ENCODE measurements at places on chromosomes 5 and 9.

GRCh38 chr9:21967702-21968101 lies 26.5 kb downstream of the CDKN2A start:
- no peak for DNase-seq

- DNase-seq, result peak; percentile 23
Measured at GRCh38 chr5:172722327-172722815, 48.6 kb downstream of the DUSP1 start.

GRCh38 chr5:42495914-42496313 lies 72.7 kb downstream of the GHR start:
- no peak for DNase-seq

DNA sequence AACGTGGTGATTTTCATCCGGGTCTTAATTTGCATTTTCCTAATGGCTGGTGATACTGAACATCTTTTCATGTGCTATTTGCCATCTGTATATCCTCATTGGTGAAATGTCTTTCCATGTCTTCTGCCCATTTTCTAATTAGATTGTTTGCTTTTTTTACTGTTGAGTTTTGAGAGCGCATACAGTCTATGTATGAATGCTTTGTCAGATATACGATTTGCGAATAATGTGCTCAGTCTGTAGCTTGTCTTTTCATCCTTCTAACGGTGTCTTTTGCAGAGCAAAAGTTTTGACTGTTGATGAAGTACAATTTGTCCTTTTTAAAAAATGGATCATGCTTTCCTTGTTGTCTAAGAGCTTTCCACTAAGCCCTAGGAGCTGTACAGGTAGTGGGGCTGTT lies 143.0 kb downstream of the RGS3 start:
- DNase-seq, result no peak

DNA sequence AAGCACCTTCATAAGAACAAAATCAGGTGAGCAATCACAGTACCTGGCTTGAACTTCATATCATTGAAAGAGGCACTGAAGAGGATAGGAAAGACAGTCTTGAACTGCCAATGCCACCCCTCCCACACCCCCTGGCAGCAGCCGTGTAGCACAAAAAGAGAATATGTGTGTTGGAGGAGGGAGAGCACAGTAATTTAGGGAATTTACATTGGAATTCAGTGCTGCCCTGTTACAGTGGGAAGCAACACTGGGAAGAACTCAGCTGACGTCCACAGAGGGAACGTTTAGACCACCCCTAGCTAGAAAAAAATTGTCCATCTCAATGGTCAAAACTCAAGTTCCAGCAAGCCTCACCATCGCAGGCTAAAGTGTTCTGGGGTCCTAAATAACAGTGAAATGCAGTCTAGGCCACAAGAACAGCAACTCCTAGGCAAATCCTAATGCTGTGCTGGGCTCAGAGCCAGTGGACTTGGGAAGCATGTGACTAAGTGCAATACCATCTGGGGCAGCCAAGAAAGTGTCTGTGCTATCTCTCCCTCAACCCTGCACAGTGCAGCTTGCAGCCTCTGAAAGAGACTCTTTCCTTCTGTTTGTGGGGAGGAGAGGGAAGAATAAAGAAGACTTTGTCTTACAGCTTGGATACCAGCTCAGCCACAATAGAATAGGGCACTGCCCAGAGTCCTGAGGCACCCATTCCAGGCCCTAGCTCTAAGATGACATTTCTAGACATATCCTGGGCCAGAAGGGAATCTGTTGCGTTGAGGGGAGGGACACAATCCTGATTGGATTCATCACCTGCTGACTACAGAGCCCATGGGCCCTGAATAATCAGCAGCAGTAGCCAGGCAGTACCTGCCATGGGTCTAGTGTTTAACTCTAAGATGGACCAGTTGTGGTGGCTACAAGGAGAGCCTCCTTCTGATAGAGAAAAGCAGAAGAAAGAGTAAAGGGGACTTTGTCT lies 62.1 kb upstream of the VLDLR start:
- DNase-seq, result no peak

DNA sequence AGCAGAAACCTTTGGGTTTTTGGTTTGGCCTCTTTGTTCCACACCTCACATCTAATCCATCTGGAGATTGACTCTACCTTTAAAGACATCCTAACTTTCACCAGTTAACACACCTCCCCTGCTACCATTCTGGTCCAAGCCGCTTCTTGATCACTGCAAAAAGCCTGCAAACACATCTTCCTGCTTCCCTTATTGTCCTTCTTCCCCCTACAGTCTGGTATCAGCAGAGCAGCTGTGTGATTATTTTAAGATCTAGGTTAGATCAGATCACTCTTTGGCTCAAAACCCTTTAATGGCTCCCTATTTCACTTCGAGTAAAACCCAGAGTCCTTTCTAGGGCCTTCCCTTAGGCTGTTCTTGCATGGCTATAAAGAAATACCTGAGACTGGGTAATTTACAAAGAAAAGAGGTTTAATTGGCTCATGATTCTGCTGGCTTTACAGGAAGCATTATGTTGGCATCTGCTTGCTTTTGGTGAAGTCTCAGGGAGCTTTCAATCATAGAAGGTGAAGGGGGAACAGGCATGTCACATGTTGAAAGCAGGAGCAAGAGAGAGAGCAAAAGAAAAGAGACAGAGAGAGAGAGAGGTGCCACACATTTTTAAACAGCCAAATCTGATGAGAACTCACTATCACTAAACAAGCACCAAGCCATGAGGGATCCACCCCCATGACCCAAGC lies 1.5 kb upstream of the TEX10 start:
- DNase-seq, result no peak

GRCh38 chr9:99259231-99259918 lies 37.3 kb downstream of the SEC61B start:
- DNase-seq, result peak; percentile 49

GRCh38 chr9:98341157-98342097 lies 86.0 kb upstream of the TBC1D2 start:
- DNase-seq, result no peak

DNA sequence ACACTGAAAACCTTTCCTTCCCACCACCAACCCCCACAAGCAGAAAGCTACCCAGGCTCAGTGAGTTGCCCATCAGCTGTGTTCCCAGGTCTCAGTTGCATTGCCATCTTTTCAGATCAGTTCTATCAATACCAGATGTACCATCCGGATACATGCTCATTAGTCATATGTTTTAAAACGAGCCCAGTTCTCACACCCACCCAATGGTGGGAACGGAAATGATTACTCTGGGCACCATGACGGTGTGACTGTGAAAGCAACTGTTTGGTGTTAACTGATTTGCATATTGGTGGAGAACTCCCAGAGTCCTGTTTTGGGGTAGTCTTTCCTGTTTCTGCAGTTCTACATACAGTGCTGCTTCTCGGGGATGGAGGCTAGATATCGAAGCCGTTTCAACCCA lies 212.3 kb downstream of the TRIM36 start:
- DNase-seq, result no peak

- DNase-seq, result no peak
Measured at GRCh38 chr5:80990971-80991370, 30.8 kb downstream of the RASGRF2 start.

GRCh38 chr5:53819482-53819881 lies 259.0 kb downstream of the NDUFS4 start:
- DNase-seq, result no peak

- DNase-seq, result no peak
Measured at GRCh38 chr9:94042516-94043360, 41.5 kb upstream of the PTPDC1 start.

DNA sequence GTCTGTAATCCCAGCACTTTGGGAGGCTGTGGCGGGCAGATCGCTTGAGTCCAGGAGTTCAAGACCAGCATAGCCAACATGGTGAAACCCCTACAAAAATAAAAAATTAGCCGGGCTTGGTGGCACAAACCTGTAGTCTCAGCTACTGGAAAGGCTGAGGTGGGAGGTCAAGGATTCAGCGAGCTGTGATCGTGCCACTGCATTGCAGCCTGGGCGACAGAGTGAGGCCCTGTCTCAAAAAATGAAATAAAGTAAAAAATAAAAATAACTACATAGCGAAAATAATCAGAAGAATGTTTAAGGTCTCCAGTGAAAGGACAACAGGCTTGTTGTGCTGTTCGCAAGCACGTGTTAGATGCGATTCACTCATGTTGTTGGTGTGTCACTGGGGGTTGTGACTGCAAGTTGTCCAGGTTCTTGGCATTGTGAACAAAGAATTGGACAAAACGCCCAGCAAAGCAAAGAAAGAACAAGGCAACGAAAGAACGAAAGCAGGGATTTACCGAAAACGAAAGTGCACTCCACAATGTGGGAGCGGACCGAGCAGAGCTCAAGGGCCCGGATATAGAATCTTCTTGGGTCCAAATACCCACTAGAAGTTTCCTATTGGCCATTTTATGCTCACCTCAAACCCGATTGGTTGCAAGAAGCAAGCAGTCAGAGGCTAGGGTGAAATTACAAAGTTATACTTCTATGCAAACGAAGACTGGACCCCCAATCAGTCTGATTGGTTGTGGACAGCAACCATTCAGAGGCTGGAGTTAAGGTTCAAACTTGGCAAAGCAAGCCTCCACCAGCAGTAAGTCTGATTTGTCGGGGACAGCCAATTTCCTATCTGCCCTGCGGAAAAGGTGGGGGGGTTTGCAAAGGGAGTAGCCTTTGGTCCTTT lies 844 bp upstream of the MCCC2 start:
- no peak for DNase-seq

DNA sequence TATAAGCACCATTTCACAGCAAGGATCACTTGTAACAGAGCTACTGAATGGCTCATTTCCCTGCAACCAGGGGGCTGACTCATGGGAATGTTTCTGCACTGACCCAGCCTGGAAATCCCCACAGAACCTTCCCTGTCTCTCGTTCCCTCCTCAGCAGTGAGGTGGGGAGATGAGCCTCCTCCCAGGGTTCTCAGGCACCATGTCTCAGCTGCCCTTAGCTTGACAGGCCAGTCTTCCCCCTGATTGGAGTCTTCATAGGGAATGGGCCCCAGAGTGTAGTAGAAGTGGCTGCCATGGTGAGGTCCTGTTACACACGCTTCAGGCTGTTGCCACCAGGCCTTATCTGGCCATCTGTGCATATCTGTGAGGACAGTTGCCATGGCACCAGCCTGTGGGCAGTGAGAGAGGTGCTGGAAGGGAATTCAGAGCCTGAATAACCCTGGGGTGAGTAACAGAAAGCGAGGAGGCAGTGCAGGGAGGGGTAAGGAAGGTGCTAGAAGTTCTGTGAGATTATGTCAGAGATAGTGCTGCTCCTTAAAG lies 324.4 kb downstream of the ENC1 start:
- no peak for DNase-seq

- DNase-seq, result no peak
Measured at GRCh38 chr5:124416627-124417026, 329.8 kb downstream of the ZNF608 start.

DNA sequence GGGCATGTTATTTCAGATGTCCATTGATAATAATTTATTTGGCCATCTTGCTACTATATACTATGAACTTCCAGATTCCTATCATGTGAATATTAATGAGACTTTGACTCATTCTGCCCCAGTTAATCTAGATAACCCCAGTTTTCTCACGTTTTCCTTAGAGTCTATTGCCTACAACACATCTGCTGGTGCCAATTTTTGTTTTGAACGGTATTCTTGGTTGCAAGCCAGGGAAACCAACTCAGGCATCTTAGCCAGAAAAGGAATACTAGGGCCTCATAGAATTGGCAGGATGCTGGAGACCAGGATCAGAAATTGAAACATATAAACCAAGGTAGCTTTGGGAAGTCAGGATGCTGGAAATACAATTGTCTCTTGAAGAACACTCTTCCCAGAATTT lies 28.0 kb upstream of the NPR3 start:
- DNase-seq, result no peak

DNA sequence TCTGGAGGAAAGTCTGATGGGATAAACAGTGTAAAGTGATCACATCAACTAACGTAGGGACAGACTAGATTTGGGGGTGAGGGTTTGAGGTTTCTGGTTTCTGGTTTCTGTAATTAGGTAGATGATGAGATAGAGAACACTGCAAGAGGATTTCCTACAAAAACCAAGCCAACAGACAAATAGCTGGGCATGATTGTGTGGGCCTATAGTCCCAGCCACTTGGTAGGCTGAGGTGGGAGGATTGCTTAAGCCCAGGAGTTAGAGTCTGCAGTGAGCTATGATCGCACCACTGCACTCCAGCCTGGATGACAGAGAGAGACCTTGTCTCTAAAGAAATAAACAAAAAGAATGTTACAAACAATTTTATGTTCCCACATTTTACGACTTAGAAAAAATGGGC lies 34.4 kb upstream of the RNU6ATAC start:
- no peak for DNase-seq

DNA sequence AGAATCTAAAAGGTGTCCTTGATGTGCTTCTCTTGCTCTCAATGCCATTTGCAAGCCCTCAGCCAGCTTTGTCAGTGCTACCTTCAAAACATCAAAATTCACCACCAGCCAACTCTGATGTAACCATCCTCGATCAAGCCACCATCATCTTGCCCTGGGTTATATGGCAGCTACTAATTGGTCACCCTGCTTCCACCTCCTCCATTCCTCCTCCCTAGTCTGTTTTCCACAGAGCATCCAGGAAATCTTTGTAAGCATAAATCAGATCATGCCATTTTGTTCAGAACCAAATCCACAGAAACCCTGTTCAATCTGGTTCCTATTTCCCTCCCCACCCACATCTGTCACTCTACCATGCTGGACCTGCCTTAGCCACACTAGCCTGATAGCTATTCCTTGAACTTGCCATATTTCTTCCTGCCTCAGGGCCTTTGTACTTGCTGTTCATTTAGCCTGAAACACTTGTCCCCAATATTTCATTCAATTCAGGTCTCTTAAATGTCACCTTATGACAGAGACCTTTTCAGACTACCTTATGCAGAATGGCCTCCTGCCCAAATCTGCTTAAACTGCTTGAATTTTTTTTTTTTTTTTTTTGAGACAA lies 1.9 kb upstream of the B4GALT1 start:
- DNase-seq, result no peak

GRCh38 chr5:116559673-116560164 lies 14.9 kb downstream of the SEMA6A start:
- no peak for DNase-seq

DNA sequence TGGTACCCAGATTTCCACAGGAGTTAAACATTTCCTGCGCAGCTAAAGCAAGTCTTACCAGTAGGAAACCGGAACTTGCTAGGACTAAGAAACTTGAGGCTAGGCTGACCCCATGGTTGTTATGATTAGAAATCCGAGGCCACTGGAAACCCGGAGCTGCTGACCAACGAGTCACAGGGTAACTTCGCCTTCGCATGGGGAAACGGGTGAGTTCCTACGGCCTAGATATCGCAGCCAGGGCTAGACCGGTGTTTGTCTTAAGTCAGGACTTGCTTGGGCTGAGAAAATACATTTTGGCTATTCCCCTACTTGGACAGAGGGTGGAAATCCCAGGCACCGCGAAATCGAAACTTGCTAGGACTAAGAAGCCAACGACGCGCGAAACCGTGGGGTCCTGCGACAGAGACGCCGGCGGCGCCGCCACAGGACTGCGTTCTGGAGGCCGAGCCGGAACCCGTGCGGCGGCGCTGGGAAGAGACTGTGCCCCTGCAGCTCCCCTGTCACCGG lies 1.6 kb upstream of the ANXA2R start:
- peak; percentile 81 for DNase-seq
